CD4-positive, alpha-beta T cell (primary cell): ENCODE measurements at places on chromosomes 7 and 10. TPM values are rescaled to one million over a fixed set of nuclear protein-coding genes. Genes with fewer than 3 reads are reported as not detected.
A peak's percentile ranks its signal among the peaks of the same experiment; 100 is the strongest.

- no peak for DNase-seq
Measured at GRCh38 chr7:37445064-37445723, 3.5 kb downstream of the ELMO1 start.

GRCh38 chr7:77799078-77799964 is 748 bp downstream of the PHTF2 start:
- DNase-seq = peak; percentile 10

- no peak for DNase-seq
Measured at GRCh38 chr10:128417826-128418225, 291.6 kb upstream of the MKI67 start.

GRCh38 chr7:135979471-135980011 is 2.4 kb upstream of the MTPN start:
- DNase-seq = no peak

GRCh38 chr7:133528796-133529195 is 275.9 kb downstream of the EXOC4 start:
- DNase-seq = no peak

The GARIN1A gene
- 0.73 TPM for total RNA-seq

GRCh38 chr10:28954211-28954610 is 276.9 kb downstream of the BAMBI start:
- DNase-seq = no peak

The OR6B1 gene
- not detected for total RNA-seq

The COPS6 gene
- 83.9 TPM for total RNA-seq

The CHST3 gene
- total RNA-seq = not detected

The GBF1 gene
- 28.8 TPM for total RNA-seq

GRCh38 chr7:138825049-138825721 is 27.2 kb upstream of the ATP6V0A4 start:
- DNase-seq = no peak

DNA sequence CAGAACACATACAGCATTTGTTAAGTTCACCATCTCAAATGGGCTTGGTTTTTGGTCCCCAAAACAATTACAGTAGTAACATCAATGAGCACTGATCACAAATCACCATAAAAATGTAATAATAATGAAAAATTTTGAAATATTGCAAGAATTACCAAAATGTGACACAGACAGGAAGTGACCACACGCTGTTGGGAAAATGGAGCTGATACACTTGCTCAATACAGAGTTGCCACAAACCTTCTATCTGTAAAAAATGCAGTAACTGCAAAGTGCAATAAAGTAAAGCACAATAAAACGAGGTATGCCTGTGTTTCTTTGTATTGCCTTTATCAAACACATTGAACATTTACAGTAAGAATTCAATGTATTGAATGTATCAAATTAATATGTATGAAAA is 262.7 kb downstream of the CTNNA3 start:
- DNase-seq = no peak

GRCh38 chr10:5814110-5815107 is 1.2 kb upstream of the GDI2 start:
- no peak for DNase-seq

- no peak for DNase-seq
Measured at GRCh38 chr7:74573512-74573911, 84.0 kb upstream of the GTF2I start.

DNA sequence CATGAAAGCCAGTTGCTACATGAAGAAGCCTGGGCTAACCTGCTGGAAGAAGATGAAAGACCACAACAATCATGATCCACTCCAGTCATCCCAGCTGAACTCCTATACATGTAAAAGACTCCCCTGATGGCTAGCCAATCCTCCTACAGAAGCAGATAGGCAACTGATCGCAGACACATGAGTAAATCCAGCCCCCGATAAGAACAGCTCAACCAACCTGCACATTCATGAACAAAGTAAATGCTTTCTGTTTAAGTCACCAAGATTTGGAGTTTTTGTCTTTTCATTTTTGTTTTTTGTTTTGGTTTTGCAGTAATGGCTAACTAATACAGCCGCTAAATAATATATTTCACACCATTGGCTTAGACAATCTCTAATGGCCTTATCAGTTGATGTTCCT is 53.7 kb downstream of the PRLHR start:
- DNase-seq = no peak

The BAMBI gene
- total RNA-seq = 2.9 TPM

DNA sequence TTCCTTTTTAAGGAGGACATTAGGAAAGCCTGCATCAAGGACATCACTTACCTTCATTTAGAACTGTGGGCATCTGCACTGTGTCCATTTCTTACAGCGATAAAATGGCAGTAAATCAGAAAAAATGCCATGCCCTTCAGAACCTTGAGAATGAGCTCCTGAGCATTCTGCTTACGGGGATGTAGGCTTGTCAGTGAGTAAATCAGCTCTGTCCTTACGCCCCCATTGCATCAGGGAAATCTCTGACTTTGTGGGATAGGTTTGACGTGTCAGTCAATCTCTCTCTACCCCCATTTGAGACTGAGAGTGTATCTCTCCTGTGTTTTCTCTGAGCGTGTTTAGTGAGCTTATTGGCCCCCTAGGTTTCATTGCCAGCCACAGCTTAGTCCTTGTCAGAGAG is 837.1 kb downstream of the LRMDA start:
- DNase-seq = no peak
